ENCODE measurements at places on chromosomes 7 and 10.

DNA sequence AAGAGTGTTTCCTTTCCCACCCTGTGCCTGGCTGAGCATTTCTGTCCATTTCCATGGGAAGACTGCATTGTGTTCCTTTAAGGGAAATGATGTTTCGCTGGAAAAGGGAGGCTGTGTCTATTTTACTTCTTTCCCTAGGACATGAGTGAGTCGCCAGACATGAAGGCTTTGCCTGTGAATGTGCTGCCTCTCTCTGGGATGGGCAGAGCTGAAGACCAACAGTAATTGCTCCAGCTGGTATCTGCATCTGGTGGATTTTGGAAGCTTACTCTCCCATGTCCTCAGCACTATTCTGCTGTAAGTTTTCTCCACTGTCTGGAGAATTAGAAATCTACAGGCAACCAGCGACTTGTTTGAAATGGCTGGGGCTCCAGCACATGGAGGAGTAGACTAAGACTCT, 264.6 kb upstream of the BMPER start:
- no peak for DNase-seq

- no peak for DNase-seq
Observed at GRCh38 chr7:19413443-19413965, 268.3 kb upstream of the FERD3L start.

- DNase-seq: no peak
Observed at GRCh38 chr10:60281331-60281730, 108.3 kb downstream of the ANK3 start.

- DNase-seq: peak; percentile 52
Observed at GRCh38 chr7:129835569-129835968, 117.2 kb downstream of the UBE2H start.

- DNase-seq: peak; percentile 44
Observed at GRCh38 chr7:15245831-15246230, 316.0 kb downstream of the AGMO start.

DNA sequence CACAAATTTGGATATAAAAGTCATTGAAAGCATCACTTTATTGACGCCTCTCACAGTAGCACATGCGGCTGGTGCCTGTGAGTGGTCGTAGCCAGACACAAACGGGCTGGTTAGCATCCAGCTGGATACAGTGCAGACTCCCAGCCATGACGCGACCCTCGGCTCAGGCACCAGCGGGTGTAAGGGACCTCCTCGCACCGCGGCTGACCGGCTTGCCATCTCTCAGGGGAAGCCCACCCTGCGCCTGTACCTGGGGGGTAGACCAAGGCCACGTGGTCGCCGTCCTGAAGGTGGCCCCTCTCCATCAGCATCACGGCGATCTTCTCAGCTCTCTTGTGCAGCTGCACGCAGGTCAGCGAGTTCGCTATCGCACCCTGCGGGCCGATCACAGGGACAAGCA, 213.8 kb downstream of the ZMYND11 start:
- DNase-seq: no peak

GRCh38 chr7:132430861-132431822, 145.1 kb downstream of the PLXNA4 start:
- DNase-seq: no peak

GRCh38 chr7:40623863-40624262, 489.1 kb downstream of the SUGCT start:
- no peak for DNase-seq

Measured in brain (organoid and tissue), 16 donors.